Stimulated activated CD8-positive, alpha-beta memory T cell treated with anti-CD3 and anti-CD28 coated beads, Interleukin-15, amount 100 ng/mL, for 24 hours (primary cell): ENCODE measurements at places on chromosomes 12 and 14.

DNA sequence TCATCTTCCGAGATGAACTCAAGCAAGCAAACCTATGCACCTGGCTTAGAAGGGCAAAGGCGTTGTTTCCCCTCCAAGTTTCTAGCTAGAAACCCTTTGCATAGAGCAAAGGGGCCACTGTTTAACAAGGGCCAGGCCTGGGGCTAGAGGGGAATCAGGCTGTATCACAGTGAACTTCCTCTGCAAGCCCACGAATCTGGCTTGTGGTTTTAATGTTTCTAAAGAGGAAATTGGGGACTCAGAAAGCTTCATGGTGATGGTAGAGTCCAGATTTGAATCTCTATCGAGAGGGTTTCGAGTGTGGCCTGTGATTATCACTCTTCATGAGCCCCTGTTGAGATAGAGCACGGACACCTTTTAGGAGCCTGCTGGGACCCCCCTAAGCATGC, 189.9 kb downstream of the VRK1 start:
- no peak for DNase-seq

GRCh38 chr12:114783089-114783618, 99.2 kb upstream of the TBX3 start:
- no peak for DNase-seq

DNA sequence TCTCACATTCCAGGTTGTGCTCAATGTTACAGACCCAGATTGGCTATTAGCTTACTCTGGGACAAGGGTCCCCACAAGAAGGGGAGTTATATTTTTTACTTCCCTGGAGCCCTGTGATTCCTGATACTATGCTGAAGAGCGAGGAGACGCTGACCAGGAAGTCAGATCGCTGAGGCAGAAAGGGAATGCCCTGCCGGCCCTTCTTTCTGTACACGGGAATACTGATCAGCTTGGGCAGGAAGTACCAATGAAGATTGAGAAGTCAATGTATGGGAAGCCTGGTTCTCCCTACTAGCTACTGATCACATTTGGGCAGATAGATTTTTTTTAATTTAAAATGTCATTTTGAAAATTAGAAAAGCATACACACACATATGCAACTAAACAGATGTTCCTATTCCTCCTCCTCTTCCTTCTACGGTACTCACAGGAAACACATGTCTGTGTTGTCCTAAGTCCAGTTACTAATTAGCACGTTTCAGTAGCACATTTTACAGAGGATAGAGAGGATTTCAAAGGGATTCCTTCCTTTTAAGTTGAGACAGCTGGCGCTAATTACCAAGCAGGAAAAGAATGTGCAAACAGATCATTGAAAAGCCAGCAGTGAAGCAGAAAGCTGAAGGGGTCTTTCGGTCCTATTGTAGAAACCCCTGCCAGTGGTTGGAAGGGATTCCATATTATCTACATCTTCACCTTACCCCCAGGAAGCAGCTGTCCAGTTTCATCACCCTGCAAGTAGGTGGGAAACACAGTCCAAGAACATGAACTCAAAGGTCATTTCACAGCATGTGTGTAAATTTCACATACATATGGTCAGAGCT, 292.4 kb downstream of the DUSP6 start:
- no peak for DNase-seq

- no peak for DNase-seq
Measured at GRCh38 chr12:11771895-11772502, 122.5 kb downstream of the ETV6 start.

DNA sequence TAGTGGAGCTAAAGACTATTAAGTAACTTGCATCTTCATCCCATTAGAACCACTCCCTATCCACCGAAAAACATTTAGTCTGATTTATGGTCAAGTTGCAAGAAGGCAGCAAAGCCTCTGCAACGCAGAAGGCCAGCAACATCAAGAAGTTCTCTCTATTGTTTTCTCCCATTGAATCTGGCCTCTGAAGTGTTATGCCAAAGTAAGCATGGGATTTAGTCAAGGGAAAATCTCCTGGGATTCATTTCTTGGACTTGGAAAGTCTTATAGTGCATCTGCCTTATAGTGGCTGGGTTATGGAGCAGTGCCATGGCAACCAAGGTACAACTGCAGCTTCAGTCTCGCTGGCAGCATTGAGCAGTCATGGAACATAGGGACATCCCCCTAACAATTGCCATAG, 87.7 kb upstream of the KRR1 start:
- DNase-seq = no peak

DNA sequence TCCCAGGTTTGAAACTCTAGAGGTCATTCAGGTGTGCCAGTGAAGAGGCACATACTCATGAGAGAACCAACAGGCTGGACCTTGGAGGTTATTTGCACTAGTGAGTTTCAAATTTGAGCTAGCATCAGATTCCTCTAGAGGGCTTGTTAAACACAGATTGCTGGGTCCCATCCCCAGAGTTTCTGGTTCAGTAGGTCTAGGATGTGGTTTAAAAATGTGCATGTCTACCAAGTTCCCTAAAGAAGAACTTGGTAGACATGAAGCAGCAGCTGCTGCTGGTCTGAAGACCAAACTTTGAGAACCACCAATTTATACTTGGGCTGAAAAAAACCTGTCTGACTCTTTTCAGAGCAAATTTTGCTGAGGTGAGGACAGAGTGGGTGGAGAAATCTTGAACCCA, 61.7 kb downstream of the SUSD6 start:
- no peak for DNase-seq

DNA sequence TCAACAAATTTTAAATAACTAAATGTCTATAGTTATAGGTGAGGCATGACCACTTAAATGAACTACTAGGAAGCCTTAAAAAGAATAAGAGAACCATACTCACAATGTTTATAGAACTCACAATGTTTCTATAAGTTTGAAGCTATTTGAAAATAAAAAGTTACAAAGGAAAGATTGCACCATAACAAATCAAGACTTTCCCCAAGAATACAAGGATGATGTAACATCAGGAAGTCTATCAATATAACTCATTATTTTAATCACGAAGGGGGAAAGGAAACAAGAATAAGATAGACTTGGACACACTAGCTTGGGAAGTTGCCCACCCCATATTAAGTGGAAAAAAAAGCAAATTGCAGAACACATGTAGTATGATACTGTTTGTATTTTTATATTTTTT, 26.9 kb downstream of the TMEM233 start:
- DNase-seq = no peak

DNA sequence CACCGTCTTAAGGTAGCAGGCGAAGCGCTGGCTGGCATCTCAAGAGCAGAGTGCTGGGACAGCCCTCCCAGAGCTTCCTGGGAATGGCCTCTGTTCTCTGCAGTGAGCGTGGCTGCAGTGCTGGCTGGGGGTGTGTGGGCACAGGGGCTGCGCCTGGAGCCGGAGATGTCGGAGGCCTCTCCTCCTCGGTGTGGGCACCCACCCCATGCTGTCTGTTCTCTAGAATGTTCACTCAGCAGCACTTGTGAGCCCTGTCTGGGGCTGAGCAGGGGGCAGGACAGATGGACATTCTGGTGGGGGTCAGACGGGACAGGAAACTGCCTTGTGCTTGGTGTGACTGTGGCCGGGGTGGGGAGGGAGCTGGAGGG, 15.9 kb downstream of the FBRSL1 start:
- no peak for DNase-seq

DNA sequence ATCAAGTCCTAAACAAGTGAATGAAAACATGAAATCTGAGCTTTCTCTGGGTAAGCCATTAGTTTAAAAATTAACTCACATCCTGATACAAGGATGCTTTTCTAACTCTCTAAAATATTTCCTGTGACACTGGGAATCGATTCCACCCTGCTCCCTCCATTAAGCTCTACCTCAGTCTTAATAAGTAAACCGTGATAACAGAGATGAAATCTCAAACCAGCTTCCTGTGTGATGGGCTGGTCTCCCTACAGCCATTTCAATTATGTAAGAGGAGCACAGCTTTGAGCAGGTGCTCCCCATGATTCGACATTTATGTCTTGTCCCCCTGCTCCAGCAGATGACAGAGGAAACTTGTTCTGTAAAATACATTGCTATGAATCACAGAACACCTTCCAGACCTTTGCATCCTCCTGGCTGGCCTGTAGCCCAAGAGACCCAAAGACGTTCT, 59.0 kb downstream of the GAS2L3 start:
- DNase-seq = no peak

DNA sequence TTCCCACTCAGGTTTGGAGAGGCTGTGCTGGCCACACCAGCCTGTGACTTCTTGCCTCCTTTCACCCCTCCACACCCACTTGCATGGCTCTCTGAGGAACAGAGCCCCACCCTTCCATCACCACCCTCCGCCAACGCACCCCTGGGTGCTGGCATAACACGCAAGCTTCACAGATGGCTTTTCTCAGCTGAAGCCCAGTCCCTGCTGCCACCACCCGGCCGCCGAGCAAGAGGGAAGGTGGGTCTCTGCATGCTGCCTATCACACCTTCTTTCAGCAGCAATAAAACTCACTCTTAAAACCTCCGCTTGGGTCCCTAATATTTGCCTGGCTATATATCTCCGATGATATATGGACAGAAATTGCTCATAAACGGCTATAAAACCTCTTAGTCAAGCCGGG, 41.6 kb downstream of the SMUG1 start:
- DNase-seq = no peak

- DNase-seq = no peak
Measured at GRCh38 chr14:44135972-44136371, 371.1 kb downstream of the FSCB start.

DNA sequence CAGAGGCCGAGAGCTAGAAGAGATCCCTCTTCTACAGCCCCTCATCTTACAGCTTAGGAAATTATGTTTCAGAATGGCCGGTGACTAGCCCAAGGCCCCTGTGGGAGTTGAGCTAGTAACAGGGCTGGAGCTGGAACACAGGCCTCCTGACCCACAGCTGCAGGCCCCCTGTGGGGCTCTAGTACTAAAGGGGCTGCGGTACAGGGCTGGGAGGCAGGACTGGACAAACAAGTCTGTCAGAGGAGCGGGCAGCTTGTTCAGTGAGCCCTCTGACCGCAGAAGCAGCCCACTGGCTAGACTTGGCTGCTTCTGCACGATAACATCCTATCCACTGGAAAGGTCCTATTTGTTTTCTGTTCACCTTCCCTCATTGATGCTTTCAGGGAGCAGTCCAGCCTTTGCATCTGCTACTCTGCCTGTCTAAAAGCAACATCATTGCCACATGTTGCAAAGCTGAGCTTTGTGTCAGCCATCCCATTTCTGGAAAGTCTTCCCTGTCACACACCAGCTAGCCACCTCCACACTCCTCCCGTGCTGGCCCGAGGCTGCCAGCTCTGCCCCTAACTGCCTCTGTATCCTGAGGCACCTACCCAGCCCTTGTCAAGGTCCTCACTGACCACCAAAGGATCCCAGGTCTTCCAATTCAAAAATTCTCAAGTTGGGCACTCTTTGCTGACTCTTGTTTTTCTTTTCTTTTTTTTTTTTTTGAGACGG, 10.2 kb downstream of the PSMC1 start:
- no peak for DNase-seq

DNA sequence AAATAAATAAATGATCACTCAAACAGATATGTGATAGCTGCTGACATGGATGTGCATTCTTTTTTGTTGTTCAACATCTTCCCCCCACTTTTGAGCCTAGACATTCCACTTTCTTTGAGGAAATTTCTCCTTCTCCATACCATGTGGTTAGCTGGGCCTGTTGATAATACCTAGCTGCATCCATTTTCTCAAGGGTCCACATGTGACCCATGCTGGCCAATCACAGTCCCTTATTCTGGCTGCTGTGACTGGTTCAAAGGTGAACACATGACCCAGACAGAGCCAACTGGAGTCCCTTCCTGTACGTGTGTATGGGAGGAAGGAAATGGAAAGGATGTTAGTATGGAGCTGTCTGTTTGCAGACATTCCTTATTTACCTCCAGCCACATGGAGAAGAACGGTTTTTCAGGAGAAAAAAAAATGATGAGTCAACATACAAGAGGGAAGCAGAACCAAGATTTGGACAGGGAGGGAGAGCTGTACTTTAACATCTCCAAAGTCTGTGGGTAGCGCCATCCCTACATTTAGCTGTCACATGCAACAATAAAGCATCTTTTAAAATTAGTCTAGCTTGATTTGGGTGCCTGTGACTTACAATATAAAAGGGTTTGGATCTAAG, 391.7 kb upstream of the TBX3 start:
- no peak for DNase-seq

GRCh38 chr12:46370380-46370734, 2.2 kb downstream of the SLC38A2 start:
- no peak for DNase-seq

DNA sequence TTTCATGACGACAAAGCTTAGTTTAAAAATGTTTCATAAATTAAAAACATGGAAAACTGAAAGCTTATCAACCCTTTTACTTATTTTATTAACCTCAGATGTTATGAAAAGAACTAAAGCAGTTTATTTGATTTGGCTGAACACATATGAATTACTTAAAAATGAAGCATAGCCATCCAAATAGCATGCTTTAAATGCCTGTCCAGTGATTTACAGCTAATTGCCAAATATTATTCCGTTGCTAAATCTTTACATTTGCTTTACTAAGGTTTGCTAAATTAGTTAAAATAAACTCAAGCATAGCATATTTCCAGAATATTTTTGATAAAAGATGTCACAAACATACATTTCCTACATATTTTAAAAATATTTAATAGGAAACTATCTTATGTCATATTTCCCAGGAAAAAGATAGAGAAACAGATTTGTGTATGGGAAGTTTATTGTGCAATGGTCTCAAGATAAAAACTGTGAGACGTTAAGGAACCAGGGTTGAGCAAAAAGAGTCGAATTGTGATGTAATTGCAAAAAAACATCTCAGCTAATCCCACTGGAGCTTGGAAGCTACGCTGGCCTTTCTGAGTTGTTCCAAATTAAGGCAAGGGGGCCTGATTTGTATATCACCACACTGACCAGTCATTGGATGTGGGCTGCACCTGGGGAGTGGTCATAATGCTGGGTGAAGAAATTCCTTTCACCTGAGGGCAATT, 25.8 kb downstream of the GPR135 start:
- DNase-seq = no peak

DNA sequence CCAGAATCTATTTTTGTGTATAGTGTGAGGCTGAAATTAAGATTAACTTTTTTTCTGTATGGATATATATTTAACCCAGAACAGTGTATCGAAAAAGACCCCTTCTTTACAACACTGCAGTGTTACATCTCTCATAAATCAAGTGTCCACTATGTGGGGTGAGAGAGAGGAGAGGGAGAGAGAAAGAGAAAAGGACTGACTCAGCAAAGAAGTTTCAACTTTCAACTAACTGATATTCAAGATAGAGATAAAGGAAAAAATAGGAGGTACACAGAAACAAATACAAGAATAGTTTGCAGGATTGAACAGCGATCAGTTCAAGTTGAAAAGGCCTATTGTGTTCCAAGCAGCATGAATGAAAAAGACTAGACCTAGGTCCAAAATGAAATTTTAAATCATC, 126.7 kb upstream of the NEDD1 start:
- no peak for DNase-seq

GRCh38 chr12:65464930-65465329, 186.4 kb downstream of the MSRB3 start:
- DNase-seq = no peak

DNA sequence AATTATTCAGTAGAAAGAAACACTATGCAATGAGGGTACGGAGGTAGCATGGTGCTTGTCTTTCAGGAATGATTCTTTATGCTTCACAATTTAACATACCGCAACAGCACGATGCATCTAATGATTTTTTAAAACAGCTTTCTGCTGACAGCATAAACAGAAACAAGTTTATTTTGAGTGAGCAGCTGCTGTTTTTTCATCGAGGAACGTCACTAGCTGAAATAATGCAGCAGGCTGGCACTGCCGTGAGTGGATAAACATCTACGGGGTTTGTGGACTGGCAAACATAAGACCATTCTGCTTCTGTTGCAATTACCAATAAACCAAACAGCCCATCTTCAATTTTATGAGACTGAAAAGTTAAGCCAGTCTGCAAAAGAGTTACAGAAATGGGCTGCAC, 871.8 kb downstream of the RPS29 start:
- no peak for DNase-seq
